ENCODE measurements at places on chromosomes 3 and 15.

GRCh38 chr3:147649475-147649874 is 240.3 kb downstream of the ZIC1 start:
- no peak for DNase-seq

- no peak for DNase-seq
Observed at GRCh38 chr15:51678096-51678495, 3.2 kb upstream of the SCG3 start.

DNA sequence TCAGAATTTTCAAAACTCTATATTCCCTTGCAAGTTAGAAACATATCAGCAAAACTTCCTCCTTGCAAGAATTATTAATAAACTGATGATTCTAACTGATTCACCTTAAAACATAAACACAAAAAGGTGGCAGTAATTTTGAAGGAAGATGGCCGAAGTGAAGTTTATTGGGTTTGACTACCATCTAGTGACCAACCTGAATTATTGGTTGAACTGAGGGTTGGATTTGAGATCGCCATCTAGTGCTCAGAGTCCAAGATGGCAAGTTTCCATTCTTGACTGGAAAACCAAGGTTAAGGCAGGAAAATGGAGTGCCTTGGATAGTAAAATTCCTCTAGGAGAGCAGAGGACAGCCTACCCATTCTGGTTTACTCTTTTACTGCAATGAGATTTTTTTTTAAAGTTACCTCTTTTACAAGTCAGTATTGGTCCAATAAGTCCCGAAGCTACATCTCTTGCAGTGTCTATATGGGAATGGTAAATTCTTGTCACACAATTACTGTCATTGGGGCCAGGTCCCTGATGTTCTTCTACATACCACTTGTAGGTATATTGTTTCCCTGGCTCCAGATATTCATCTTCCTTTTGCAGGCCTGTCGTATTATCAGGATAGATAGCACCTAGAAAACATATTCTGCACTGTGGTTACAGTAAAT is 51.6 kb upstream of the CP start:
- no peak for DNase-seq

GRCh38 chr3:108677811-108678210 is 79.4 kb downstream of the RETNLB start:
- no peak for DNase-seq

- no peak for DNase-seq
Observed at GRCh38 chr3:21705769-21706168, 45.2 kb downstream of the ZNF385D start.

- no peak for DNase-seq
Observed at GRCh38 chr15:67033012-67033411, 32.4 kb upstream of the SMAD3 start.

- DNase-seq = no peak
Observed at GRCh38 chr15:69297642-69298353, 914 bp upstream of the PAQR5 start.

DNA sequence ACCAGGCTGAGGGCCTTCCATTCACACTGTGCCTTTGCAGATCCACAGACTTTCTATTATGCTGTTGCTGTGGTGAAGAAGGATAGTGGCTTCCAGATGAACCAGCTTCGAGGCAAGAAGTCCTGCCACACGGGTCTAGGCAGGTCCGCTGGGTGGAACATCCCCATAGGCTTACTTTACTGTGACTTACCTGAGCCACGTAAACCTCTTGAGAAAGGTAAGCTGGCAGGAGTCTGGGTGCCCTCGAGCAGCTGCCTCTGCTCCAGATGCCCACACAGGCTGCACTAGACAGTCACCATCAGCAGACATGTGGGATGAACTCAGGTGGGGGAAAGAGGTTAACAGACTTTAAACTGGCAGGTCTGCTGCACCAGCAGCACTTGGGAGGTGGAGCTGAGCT is 8.3 kb downstream of the TF start:
- no peak for DNase-seq

DNA sequence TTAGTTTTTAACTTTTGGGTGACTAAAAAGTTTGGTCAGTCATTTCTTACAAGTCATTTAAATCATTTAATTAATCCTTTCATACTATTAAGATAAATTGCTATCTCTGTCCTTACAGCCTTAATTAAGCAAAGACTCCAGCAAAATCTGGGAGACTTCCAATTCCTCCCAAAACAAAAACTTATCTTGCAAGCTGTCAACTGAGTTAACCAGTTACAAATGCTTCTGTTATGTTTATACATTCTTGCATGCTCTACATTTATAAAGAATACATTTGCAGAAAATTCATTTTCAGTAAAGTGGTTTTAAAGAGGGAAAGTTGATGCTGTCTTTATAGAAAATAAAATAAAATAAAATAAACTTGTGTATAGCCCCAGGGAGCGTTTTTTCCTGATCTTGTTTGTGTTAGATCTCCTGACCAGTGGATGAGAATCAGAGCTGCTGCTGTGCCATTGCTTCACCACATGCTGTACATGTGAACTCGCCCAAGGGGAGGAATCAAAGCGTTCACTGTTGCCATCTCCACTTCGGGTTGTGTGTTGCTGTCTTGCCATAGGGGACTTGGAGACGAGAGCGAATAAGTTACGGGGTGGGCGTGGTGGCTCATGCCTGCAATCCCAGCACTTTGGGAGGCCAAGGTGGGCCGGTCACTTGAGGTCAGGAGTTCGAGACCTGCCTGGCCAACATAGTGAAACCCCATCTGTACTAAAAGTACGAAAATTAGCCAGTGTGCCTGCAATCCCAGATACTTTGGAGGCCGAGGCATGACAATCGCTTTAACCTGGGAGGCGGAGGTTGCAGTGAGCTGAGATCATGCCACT is 5.5 kb downstream of the CCR4 start:
- DNase-seq = no peak

Measured in substantia nigra (tissue), 51 donors.